NCI-H526 (cell line): ENCODE measurements at places on chromosomes 16 and 17.

DNA sequence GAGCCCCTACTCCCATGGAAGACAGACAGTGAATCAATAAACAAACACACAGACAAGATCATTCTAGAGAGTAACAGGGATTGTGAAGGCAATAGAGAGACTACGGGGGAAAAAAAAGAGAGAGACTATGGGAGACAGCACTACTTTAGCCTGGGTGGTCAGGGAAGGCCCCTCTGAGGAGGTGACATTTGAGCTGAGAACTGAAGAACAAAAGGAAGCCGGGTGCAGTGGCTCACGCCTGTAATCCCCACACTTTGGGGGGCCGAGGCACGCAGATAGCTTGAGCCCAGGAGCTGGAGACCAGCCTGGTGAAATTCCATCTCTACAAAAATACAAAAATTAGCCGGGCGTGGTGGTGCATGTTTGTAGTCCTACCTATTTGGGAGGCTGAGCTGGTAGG lies 29.2 kb downstream of the SALL1 start:
- no peak for DNase-seq

- DNase-seq, result peak; percentile 7
These were observed 14.9 kb downstream of the NAA60 start for GRCh38 chr16:3458278-3458851.

DNA sequence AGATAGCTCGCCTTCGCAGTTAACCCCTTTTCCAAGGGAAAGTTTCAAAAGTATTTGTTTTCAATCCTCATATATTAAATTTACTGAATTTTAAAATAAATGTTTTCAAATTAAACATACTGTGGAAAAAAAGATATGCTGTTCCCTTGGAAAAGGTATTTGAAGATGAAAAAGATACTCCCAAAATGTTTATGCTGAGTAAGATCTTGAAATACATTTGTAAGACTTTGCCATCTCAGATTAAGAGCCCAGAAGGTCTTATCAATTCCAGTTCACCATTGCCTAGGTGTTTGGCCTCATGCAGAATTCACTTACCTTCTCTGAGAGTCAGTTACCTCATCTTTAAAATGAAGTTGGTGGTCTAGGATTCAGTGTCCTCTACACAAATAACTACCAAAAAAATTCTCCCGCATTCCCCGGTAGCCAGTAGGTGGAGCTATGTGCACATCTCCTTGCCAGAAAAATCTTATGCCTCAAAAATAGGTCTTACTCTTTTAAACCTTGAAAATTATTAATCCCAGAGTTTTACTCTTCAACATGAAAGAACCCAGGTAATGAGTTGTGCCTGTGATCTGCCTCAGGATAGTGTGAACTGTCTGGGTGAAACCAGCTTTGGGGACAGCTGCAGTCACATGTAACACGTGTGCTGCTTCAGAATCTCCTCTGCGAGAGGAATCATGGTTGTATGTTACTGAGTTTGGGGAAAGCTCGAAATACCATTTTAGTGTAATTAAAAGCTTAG lies 178.3 kb downstream of the MRTFB start:
- DNase-seq, result peak; percentile 39

- no peak for DNase-seq
These were observed 29.4 kb downstream of the UNK start for GRCh38 chr17:75814021-75814395.

DNA sequence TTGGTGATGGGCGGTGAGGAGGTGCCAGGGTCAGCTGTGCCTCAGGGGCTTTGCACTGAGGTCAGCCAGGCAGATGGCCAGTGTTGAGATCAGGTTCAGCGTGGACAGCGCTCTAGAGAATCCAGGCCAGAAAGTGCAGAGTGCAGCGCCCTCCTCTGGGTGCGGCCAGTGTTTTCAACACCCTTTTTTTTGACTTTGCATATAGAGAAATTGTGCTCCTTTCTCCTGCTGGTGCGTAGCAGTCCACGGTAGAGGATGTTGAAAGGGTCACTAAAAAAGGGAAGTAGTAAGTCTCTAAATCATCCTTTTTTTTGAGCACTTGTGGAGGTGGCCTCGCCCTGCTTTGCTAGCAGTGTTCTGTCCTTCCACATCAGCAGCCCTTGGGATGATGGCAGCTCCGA lies 53.9 kb downstream of the BANP start:
- DNase-seq, result no peak
